ENCODE measurements at places on chromosomes 11 and 22.

DNA sequence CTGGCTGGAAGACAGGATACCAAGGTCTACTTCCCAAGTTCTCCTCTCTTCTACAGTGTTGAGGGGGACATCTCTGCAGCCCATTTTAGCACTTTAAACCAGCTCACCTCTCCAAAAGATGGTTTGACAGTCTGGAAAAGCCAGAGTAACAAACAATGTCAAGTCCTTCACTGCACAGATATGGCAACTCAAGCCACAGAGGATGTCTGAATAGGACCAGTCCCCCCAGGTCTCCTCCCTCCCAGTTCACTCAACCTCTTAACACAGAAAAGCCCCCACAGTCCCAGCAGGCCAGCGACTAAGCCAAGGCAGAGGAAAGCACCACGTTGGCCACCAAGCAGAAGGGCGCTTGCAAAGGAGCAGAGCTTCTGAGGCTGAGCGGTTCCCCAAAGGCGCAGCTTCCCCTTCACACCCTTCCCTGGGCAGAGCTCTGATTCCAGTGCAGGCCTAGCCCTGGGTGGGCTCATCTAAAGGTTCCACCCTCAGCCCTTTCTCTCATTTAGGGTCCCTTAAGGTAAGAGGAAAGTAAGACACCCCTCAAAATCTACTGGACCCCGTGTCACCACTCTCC is 62.7 kb downstream of the PAK1 start:
- DNase-seq, result no peak

DNA sequence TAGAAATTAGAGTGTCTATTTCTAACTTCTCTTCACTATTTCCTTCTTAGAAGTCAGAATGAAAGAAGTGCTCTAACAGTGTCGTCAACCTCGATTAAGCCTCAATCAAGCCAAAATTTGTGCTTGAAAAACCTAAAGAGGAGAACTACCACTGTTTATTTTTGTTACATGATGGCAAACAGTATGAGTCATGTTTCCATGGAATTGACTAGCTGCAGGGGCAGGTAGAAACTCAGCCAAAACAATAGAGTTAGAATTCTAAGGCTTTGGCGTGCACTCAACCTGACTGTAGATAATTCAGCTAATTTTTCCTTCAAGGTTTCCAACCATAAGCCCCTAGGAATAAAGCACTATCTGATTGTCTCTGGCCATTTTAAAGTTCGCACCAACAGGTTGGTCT is 415.9 kb downstream of the ETS1 start:
- DNase-seq, result no peak

GRCh38 chr11:47236482-47236881 is 12.1 kb downstream of the ACP2 start:
- no peak for DNase-seq

GRCh38 chr11:114836161-114836560 is 157.8 kb downstream of the NXPE2 start:
- no peak for DNase-seq

DNA sequence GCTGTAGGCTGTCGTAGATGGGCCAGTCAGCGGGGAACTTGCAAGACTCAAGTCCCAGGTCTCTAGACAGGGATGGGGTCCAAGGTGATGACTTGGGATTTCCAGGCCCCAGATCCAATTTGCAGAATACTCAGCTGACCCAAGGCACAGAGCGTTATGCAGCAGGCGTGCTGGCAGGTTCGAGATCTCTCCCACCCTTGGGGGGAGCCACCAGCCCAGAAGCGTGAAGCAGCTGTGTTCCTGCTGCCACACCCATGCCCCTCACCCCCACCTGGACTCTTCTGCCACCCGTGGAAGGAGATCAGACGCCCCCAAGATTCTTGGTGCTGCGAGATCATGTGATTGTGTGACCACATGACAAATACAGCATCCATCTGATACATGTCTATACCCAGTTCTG is 142.6 kb downstream of the BRD1 start:
- no peak for DNase-seq

DNA sequence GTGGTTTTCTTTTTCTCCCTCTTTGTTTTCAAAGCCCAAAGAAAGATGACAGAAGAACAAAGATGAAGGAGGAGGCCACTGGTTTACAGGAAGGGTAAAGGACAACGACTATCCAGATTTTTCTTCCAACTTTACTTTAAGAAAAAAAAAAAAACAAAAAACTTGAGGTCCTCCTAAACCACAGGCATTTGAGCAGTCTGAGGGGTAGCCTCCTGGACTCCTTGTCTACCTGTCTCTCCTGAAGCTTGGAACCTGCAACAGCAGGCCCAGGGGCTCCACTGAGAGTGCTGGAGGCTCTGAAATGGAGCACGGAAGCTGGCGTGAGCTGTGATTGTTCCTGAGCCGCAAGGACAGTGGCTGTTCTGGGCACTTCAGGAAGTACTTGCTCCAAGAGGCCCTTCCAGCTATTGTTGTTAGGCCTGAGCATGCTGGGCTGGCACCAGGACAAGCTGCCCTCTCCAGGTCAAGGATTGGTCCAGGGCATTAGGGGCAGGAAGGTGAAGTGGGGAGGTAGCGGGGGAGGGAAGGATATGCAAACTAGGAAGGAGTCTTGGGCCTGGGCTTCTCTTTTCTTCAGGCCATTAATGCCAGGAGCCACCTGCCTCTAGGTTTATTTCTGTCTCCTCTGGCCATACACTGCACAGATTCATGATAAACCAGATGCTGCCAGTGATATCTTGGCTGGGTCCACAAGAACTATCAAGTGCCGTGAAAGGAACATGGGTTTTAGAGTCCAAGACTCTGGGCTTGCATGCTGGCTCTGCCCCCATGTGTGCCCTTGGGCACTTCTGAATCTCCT is 147.3 kb downstream of the CCDC34 start:
- DNase-seq, result no peak

DNA sequence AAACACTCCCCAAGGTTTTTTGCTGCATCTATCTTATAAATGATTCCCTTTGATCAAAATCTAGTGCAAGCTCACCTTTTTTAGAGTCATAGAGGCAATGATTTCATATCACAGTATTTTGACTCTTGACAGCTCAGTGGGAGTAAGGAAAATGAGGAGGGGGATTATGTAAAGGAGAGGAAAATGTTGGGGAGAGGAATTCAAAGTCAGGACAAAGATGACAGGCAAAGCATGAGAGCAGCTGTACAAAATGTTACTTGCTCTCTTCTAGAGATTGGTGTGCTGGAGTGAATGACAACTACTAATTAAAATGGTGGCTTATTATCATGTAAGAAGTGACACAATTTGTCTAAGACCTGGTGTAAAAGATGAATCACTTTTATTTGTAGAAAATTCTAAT is 644.6 kb upstream of the CHORDC1 start:
- no peak for DNase-seq

- no peak for DNase-seq
These were observed 1.2 kb downstream of the CSRP3 start for GRCh38 chr11:19200410-19201201.

GRCh38 chr22:23769321-23769965 is 1.7 kb upstream of the CHCHD10 start:
- no peak for DNase-seq

DNA sequence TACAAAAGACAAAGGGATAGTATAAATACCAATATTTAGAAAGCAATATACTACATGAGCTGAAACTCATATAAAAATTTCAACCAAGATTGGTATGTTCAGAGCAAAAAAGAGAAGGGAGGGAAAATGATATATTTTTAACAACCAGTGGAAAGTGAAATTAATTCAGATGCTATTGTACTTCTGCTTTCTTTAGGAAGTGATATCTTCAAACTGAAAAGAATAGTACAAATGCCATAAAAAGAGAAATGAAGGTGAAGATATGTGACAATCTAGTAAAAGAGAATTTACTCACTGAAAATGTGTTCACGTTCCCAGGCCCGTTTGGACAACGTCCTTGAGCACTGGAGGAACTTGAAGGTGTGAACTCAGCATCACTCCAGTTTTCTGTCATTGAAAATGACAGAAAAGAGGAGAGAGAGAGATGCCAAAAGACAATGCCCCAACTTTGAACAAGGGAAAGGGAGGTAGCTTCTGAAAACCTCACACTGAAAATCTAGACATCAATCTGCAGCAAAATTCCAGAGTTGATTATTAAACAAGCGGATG is 47.5 kb downstream of the SC5D start:
- DNase-seq, result no peak

GRCh38 chr11:36672815-36673450 is 74.9 kb upstream of the RAG2 start:
- DNase-seq, result no peak

DNA sequence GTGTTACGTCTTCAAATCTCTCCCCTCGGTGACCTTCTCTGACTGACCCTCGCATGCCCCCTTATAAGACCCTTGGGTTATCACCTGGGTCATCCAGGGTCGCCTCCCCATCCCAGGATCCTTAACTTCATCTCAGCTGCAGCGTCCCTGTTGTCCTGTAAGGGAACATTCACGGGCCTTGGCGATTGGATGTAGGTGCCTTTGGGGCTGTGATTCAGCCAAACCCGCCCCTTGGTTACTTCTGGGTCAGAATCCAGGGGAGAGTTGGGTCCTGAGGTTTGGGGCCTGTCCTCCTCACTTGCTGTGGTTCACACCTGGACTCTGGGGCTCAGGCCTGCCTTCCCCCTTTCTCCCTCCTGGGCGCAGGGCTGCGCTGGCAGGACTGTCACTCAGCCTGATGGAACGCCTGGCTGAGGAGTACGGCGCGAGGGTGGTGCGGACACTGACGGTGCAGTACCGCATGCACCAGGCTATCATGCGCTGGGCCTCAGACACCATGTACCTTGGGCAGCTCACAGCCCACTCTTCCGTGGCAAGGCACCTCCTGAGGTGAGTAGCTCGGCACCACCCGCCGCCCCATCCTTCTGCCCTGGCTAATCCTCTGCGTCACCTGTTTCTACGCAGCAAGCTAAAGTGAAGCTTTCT is 29.4 kb downstream of the IGHMBP2 start:
- DNase-seq, result no peak

DNA sequence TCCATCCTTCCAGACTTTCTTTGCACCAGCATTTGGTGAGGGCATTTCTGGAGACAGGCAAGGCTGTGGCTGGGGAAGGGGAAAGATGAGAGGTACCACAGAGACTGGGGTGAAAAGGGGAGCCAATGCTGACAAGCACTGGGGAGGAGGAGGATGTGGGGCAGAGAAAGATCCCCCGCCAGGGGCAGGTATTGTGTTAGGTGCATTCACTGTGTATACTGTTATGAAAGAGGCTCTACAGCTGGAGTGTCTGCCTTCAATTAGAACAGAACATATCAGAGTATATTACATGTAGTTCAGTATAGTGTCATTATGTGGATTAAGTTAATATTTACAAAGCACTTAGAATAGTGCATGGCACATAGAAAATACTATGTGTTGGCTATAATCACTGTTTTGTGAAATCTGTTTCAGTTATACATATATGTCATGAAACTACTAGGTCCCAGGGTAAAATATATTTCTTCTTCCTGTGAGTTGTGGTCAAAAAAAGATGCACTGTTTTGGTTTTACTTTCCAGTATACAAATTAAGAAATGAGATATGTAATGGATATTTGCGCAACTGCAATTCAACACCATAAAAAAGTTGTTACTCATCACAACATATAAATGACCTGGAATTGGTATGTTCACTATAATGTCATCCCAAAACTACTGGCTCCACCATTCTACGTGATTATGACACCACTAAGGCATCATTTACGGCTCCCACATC is 8.4 kb downstream of the MSANTD2 start:
- no peak for DNase-seq

DNA sequence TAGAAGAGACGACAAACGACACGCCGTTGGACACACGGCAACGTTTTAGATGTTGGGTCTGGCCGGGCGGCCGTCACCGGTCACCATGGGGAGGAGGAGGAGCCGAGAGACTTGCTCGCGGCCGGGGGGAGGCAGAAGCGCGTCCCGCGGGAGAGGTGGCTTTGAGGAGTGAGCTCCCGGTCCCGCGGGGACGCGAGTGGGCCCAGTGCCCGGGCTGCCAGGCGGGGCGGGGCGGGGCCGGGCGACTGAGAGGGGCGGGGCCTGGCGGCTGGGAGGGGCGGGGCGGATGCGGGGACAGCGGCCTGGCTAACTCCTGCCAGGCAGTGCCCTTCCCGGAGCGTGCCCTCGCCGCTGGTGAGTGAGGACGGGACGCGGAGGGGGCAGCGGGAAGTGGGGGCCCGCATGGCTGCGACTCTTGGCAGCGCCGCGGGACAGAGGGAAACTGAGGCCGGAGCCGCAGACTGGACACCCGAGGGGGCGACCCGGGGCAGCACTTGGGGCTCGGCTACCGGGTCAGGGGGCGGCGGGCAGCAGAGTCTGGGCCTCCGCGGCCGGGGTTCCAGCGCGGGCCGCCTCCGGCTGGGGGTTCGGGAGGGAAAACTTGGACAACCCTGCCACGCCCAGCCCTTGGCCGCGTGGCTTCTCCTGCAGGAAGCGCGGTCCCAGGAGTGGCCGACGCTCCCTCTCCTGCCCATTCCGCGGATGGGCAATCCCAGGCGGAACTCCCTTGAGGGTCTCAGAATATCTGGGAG is at the start of gene TSPO:
Gene TSPO, plus strand, starts transcription at position 309 of the 752 bp plus-strand sequence. CDS start 7,680 bp downstream, outside the sequence.
- DNase-seq, result peak; percentile 22

- no peak for DNase-seq
These were observed 42.9 kb upstream of the AKIP1 start for GRCh38 chr11:8867931-8868631.

GRCh38 chr22:41660416-41660815 is 28.3 kb downstream of the SNU13 start:
- DNase-seq, result no peak

DNA sequence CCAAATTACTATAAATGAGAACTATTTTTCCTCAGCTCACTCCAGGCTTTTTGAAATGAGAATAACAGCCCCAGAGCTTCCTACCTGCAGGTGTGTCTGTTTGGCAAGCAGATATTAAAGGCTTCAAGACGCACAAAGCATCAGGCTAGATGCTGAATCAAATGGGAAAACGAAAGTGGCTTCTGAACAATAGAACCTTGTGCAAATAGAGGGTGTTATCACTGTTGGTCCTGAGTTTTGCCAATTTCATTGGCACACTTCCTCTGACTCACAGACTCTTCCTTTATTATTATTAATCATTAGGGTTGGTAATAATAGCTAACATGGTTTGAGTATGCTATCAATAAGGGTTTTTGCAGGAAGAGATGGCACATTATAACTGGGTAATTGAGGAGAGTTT is 13.4 kb downstream of the SYT13 start:
- DNase-seq, result no peak

DNA sequence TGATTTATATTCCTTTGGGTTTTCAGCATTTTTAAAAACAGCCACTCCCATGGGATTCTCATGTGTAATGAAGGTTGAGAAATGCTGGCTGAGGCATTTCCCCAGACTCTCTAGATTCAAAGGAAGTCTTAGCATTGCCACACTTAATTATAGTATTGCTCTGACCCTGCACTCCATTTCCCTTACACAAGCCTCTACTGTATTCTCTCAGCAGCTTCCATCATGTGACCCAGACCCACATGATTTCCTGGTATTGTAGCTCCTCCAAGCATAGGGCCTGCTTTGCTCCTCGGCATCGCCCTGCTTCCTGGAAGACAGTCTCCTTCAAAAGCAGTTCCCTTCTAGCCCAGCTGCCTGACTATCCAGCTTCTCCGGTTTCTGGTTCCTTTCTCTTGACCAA is 261.5 kb downstream of the LARGE1 start:
- no peak for DNase-seq

- no peak for DNase-seq
These were observed 15.3 kb upstream of the ELFN2 start for GRCh38 chr22:37442537-37442936.

- no peak for DNase-seq
These were observed 2.5 kb downstream of the LIF start for GRCh38 chr22:30244066-30244465.

All from stimulated activated CD8-positive, alpha-beta memory T cell treated with anti-CD3 and anti-CD28 coated beads, Interleukin-4, amount 100 ng/mL, for 4 hours (primary cell).